Activated T-cell treated with anti-CD3 and anti-CD28 coated beads for 48 hours (primary cell): ENCODE measurements at places on chromosomes 13 and 19.

- no peak for DNase-seq
Observed at GRCh38 chr19:8304841-8305621, 3.1 kb downstream of the CD320 start.

GRCh38 chr13:44626176-44626575 lies 50.0 kb upstream of the TSC22D1 start:
- no peak for DNase-seq

DNA sequence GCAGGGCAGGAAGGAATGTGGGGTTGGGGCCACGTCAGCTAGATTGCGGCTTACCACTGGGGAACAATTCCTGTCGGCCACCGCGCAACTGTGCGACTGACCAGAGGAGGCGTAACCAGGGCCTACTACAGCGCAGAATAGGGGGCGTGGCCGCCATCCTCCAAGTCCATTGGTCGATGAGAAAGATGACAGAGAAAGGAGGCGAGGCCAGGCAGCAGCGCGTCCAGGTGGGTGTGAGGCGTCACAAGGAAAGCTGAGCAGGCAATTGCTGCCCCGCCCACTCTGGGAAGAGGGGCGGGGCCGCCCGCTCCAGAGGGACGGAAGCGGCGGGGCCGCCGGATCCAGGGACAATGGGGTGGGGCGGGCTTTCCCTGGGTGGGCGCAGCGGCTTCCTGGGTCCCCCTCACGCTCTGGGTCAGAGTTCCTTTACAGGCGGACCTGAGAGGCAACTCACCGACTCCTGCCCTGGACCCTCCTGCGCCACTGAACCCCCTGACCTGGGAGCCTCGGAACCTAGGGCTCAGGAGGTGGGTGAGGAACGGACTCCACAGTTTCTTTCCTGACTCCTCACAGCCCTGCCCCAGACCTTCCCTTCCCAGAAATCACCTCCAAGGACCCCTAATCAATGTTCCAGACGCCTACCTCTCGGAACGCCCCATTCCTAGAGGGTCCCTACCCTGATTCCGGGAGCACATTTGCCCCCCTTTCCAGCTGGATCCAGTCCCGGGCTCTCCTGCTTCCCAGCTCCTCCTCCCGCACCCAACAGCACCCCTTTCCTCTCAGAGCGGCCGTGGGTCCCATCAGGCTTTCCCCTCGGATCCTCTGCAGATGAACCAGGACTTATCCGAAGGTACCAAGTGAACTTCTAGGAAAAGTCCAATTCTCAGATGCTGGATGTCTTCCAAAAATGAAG lies 101.5 kb upstream of the ZNF492 start:
- no peak for DNase-seq

DNA sequence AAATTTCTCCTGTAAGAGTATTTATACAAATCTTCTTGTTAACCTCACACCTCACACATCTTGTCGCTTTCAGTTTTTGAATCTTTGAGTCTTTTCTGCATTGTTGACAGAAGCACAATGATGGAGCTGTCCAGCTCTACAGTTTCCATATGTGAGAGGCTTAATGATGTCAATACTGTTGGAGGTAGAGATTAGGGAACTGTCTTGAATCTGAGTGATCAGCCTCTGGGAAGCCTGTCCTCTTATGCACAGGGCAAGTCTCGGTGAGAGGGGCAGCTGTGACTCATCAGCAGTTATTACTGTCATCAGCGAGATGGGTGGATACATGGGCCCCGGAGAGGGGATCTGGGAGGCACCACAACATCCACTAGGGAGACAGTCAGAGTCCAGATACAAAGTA lies 4.6 kb upstream of the ITGBL1 start:
- no peak for DNase-seq

- no peak for DNase-seq
Observed at GRCh38 chr13:25881971-25882451, 169.8 kb downstream of the SHISA2 start.

GRCh38 chr13:47929156-47929555 lies 71.9 kb downstream of the SUCLA2 start:
- no peak for DNase-seq

DNA sequence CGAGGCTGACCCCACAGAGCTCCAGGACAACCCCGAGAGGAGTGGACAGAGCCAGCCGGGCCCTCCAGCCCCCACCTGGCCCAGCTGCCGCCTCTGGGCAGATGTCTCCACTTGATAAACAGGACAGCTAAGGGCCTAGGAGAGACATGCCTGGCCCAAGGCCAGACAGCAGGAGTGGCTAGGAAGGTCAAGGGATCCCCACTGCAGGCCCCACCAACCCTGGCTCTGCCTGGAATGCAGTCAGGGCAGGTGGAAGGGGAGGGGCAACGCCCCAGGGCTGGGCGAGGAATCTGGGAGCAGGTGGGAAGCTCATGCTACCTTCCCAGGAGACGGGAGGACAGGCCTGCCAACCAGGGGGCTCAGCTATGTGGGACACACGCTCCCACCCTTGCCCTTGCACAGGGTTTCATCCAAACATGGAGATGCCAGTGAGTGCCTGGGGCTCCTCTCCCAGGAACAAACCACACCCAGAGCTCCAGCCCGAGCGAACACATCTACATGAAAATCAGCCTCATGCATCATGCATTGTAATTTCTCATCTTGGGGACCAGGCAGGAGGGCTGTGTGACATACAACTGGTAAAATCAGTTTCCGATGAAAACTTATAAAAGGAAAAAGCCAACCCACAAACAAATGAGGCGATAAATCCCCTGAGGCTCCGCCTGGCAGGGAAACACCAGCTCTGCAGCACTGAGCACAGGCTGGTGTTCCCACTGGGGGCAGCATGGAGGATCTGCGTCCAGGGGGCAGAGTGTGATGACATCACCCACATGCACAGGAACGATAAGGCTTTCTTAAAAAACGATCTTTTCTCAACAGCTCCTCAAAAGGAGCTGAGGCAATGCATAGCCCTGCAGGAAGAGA lies 25.0 kb downstream of the SH3GL1 start:
- no peak for DNase-seq

DNA sequence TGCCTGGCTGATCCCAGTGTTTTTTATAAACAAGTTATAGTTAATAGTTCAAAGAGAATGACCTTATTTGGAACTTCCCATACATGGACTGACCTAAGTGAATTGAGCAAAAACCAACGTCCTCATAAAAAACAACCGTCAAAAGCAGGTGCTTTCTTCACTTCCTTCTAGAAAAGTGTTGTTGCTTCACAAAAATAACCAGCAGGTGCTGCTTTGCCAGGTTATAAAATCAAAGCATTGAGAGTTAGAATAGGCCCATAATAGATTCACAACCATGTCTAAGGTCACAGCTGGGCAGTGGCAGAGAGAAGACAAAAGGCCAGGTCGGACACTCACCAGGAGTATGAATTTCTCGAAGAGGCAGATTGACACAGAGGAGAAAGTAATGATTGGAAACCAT lies 9.5 kb downstream of the RUBCNL start:
- no peak for DNase-seq

- DNase-seq, result no peak
Observed at GRCh38 chr19:5567360-5567969, at the start of gene TINCR. TSS of gene TINCR (minus strand) at chr19:5567953.

- DNase-seq, result no peak
Observed at GRCh38 chr13:30004204-30004603, 153.8 kb upstream of the UBL3 start.

- DNase-seq, result no peak
Observed at GRCh38 chr13:86155756-86156155, 356.5 kb upstream of the SLITRK6 start.

- no peak for DNase-seq
Observed at GRCh38 chr13:106246666-106247188, 288.7 kb downstream of the EFNB2 start.

DNA sequence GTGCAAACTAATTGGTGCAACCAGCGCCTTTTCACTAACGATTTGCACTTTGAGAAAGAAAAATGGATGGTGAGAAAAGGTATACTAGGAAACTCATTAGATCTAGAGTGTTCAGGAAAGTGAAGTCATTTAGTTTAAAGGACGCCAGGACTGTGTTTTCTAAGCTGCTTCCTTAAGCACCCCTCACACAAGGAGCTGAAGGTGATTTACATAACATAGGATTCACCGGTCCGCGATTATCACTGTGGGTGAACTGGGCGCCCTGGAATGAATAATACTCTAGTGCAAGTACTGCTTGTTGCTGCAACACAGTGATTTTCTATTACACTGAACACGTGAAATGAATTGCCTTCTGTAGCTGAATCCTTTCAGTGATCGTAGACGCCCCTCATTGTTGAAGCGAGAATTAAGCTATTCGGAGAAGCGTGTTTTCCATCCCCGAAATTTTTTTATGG lies 2.6 kb upstream of the MAB21L1 start:
- DNase-seq, result no peak

- DNase-seq, result no peak
Observed at GRCh38 chr19:14775869-14776586, 2.3 kb downstream of the ADGRE2 start.

GRCh38 chr13:48775804-48776203 lies 122.1 kb downstream of the CYSLTR2 start:
- no peak for DNase-seq

- DNase-seq, result no peak
Observed at GRCh38 chr13:44484562-44485138, 91.5 kb downstream of the TSC22D1 start.

GRCh38 chr19:54133312-54133956 lies 4.1 kb upstream of the CNOT3 start:
- DNase-seq, result no peak

DNA sequence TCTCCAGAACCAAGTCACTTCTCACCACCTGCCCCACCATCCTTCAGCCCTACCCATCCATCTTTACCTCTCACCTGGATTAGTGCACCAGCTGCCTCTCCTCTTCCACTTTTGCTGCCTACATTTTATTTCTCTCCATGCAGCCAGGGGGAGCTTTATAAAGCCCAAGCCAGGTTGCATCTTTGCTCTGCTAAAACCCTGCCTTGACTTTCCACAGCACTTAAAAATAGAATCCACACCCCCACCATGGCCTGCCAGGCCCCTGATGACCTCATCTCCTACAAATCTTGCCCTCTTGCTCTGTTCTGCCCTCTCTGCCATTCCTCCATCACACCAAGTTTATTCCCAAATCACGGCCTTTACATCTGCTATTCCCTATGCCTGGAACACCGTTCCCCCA lies 1.8 kb downstream of the HOOK2 start:
- no peak for DNase-seq
